Activated CD8-positive, alpha-beta memory T cell treated with anti-CD3 and anti-CD28 coated beads for 4 hours (primary cell): ENCODE measurements at places on chromosomes 12 and 14.
A peak's percentile ranks its signal among the peaks of the same experiment; 100 is the strongest.

DNA sequence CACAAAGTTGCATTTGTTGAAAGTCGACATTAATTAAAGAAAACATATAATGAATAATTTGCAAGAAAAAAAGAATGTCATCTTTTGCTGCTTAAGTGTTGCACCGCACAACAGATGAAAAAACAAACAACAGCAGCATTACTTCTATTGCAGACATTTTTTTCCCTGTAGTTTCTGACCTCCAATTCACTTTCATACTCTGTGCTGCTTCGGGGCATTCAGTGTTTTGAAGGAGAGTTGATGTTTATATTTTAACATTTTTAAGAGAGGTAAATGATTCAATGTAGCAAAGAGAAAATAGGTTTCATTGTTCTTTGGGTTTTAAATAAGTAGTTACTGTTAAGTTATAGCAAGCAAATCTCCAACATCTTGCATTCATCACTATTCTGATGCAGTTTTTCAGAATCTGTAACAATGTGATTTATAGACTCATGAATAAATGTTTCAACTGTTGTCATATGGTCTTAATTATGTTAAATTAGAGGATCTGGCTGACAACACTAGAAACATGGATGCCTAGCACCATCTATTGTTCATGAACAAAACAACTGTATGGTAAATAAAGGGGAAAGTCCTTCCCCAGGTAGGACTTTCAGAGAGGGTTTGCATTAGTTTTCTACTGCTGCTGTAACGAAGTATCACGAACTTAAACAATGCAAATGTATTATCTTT is 168.1 kb downstream of the BCAT1 start:
- no peak for DNase-seq

GRCh38 chr12:113208041-113208934 is 13.0 kb upstream of the TPCN1 start:
- peak; percentile 25 for DNase-seq

GRCh38 chr14:53942970-53943750 is 13.5 kb downstream of the BMP4 start:
- DNase-seq, result no peak

DNA sequence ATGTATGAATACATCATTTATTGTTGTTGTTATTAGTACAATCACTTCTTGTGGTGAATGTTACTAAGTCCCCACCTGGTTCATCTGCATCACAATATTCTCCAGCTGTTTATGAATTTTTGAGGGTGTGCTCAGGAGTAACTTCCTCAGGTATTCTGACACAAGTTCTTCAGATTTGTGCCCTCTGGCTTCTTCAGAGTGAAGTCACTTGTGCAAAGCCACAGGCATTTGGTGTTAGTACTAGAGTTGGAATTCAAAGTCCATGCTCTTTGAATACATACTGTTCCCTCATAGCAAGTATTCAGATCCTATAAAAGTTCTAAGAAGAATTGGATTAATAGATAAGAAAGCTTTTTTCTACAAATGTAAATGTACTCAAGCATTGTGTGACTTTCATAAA is 150.3 kb upstream of the AVPR1A start:
- no peak for DNase-seq

- DNase-seq, result no peak
These were observed 20.3 kb upstream of the DRAM1 start for GRCh38 chr12:101857043-101857558.

GRCh38 chr14:89221109-89221810 is 195.8 kb downstream of the FOXN3 start:
- DNase-seq, result no peak

DNA sequence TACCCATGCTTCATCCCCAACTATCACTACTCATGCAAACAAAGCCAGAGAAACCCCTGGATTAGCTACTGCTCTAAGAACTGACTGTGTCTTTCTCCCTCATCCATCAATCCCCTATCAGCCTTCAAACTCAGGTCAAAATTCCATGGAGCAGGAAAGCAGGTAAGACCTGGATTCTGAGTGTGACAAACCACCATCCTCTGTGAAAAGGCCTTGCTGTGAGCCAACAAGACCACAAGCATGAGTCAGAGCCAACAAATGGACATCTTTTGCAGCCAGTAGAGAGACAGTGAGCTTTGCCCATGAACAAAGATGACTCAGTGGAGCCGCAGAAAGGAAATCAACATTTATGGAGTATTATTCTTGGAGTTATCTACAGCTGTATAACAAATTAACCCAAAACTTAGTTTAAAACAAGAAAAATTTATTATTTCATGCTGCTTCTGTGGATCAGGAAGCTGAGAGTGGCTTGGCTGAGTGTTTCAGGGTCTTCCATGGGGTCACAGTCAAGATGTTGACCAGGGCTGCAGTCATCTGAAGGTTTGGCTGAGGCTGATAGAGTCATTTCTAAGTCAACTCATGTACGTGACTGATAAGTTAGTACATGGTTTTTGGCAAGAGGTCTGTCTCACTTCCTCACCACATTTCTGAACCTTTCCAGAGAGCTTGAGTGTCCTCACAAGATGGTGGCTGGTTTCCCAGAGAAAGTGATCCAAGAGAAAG is 61.1 kb downstream of the PITPNM2 start:
- no peak for DNase-seq

- no peak for DNase-seq
These were observed 304.1 kb downstream of the SNAPC1 start for GRCh38 chr14:62066304-62066703.

DNA sequence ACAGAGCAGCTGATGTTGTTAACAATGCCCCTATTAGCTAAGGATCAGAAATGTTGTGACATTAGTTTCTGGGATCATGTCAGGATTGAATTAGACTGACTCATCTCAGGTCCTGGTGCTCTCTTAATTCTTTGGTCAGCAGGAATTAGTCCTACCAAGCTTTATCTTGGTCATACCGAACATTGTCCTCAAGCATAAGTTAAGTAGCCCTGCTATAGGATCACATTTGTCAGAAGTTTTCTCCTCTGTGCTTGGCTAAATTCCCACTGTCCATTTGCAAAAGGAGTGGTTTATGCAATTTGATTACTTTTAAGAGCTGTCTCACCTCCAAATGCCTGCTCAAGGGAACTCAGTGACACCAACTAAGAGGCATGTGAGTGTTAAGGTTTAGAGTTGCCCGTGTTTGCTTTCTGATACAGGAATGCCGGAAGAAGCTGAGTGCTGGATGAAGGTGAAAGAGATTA is 48.4 kb upstream of the IFNG-AS1 start:
- no peak for DNase-seq
